ENCODE measurements at places on chromosomes 2 and 18. TPM values are rescaled to one million over a fixed set of nuclear protein-coding genes. Genes with fewer than 3 reads are reported as not detected.

The FHOD3 gene
- 6.3 TPM for total RNA-seq

The FAM237A gene
- total RNA-seq = not detected

The CNDP1 gene
- total RNA-seq = not detected

The RBFA gene
- 5.6 TPM for total RNA-seq

The STARD6 gene
- not detected for total RNA-seq

The POMC gene
- not detected for total RNA-seq

The PTPRN gene
- 2.0 TPM for total RNA-seq

DNA sequence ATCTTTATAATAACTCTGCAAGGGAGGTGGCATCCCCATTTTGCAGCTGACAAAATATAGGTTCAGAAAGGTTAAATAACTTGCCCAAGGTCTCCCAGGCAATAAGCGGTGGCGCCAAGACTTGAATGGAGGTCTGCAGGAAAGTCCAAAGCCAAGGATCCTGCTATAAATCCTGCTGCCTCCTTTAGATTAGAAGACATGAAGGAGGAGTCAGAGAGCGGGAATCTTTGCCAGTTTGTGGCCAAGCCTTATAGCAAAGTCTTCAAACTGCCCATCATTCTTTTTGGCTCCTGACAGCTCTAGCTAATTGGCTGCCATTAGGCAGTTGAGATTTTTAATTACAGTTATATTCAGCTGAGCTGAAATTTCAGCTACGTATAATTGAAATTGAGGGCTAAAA, 114.3 kb downstream of the C1D start:
- no peak for DNase-seq

GRCh38 chr2:8393506-8393905, 288.4 kb upstream of the ID2 start:
- no peak for DNase-seq

- no peak for DNase-seq
Observed at GRCh38 chr2:149781263-149781808, 193.8 kb upstream of the MMADHC start.

GRCh38 chr2:224222291-224222690, 179.6 kb downstream of the FAM124B start:
- DNase-seq = no peak

DNA sequence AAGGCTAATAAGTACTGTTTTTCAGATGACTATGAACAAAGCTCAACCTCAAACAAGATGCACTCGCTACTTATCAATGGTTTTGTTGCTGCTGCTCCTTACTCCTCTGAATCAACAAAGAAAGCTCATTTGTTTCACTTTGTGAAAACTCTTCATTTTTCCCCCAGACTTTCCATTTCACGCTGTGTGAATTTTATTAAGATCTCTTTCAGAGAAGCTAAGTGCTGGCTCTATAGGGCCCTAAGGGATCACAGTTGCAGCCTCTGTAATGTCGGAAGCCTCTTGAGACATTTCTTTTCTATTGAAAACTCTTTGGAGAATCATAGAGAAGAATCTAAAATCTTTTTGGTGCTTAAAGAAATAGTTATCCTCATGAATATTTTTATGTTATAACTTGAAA, 209.8 kb downstream of the CD226 start:
- DNase-seq = no peak

DNA sequence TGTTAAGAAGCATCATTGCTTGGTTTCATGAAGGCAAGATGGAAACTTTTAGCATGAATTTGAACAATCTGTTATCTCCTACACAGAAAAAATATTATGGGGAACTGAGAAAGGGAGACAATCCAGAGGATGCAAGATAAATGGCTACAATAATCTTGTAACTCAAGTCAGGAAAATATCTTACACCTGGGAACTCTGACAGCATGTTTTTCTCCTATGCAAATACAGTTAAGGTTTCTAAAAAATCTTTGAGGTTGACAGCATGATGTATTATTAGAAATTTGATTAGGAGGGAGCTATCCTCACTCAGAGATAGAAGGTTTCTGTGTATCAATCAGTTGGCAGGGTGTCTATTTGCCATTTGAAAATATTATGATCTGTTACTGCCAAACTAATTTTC, 75.6 kb downstream of the GPD2 start:
- DNase-seq = no peak
